ENCODE measurements at places on chromosomes 11 and 22.

- no peak for DNase-seq
Measured at GRCh38 chr11:76560219-76560618, 110.3 kb downstream of the LRRC32 start.

- no peak for DNase-seq
Measured at GRCh38 chr11:120932305-120932915, 91.5 kb upstream of the TBCEL start.

GRCh38 chr11:67649634-67650510 is 658 bp downstream of the ACY3 start:
- no peak for DNase-seq

- no peak for DNase-seq
Measured at GRCh38 chr11:129251067-129251466, 58.9 kb upstream of the ARHGAP32 start.

DNA sequence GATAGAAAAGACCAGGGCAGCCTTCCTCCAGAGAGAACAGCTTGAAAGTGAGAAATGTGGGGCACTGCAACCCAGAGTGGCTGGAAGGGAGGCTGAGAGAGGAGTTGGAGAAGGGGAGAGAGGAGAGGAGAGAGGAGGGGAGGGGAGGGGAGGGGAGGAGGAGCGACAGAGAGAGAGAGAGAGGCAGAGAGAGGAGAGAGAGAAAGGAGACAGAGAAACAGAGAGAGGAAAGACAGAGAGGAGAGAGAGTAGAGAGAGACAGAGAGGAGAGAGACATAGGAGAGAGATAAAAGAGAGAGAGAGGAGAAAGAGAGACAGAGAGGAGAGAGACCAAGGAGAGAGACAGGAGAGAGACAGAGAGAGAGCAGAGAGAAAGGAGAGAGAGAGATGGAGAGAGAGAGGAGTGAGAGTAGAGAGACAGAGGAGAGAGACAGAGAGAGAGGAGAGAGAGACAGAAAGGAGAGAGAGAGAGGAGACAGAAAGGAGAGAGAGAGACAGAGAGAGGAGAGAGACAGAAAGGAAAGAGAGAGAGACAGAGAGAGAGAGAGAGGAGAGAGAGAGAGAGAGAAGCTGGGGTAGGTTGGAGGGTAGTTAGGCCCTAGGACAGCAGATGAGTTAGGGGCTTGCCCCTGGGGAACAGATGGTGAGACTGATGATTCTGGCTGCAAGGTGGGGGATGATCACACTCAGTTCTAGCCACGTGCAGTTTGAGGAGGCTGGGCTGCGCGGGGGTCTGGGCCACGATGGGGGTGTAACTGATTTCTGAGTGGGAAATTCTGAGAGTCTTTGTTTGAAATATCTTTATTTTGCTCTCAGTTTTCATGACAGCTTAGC is 8.5 kb upstream of the SCYL1 start:
- DNase-seq, result peak; percentile 44

DNA sequence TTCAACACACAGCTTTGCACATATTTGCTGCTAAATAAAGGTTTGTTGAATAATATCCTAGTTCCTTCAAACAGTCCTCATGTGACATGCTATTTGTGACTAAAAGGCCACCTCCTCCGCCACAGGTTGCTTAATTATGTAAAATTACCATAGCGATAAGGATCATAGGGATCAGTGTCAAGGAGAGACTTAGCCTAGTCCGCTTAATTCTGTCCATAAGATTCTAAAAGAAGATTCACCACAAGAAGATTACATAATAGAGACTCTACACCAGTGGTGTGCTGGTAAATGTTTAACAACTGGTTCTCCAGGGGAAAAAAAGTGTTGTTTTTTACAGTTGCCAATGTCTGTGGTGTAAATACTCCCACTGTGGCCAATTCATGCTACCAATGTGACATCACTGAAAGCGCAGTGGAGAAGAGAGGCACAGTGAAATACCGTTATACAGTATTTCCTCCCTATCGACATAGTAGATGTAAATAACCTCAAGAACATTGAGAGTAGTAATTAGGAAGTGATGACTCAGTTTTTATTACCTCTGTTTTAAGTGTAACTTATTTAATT is 4.2 kb upstream of the CHRDL2 start:
- DNase-seq, result no peak

- DNase-seq, result no peak
Measured at GRCh38 chr11:113262594-113262993, 51.8 kb upstream of the TTC12 start.

DNA sequence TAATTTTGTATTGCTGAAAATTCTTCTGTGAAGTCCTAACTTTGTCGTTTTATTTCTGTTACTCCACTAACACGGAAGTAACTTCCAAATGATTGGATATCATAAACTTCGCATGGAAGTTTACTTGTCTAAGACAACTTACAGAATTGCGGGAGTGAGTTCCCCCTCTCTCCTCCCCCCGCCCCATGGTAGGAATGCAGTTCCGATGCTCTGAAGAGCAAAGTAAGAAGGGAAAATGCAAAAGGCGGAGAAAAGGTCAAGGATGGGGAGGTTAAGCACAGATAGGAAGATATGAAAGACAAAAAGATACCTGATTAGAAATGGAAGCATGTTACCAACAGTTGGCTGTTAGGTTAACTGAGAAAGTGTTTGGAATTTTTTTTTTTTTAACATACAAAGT is 1.3 kb downstream of the EIF3M start:
- DNase-seq, result no peak

DNA sequence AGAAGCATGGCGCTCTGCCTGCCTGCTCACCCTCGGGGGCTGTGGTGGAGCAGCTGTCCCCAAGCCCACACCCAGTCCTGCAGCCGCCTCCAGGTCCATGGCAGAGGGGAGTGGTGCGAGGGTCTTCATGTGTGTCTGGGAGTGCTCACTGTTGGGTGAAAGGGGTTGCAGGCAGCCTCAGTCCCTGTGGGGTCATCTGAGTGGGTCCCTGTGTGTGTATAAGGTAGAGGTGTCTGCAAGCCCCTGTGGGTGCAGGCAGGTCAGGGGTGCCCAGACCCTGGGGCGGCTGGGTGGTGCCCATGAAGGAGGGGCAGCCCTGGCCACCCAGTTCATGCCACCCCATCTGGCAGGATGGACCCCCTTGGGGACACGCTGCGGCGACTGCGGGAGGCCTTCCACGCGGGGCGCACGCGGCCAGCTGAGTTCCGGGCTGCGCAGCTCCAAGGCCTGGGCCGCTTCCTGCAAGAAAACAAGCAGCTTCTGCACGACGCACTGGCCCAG is 4.9 kb downstream of the ALDH3B1 start:
- no peak for DNase-seq

GRCh38 chr11:5553343-5553742 is 5.0 kb upstream of the OR52H1 start:
- DNase-seq, result no peak

DNA sequence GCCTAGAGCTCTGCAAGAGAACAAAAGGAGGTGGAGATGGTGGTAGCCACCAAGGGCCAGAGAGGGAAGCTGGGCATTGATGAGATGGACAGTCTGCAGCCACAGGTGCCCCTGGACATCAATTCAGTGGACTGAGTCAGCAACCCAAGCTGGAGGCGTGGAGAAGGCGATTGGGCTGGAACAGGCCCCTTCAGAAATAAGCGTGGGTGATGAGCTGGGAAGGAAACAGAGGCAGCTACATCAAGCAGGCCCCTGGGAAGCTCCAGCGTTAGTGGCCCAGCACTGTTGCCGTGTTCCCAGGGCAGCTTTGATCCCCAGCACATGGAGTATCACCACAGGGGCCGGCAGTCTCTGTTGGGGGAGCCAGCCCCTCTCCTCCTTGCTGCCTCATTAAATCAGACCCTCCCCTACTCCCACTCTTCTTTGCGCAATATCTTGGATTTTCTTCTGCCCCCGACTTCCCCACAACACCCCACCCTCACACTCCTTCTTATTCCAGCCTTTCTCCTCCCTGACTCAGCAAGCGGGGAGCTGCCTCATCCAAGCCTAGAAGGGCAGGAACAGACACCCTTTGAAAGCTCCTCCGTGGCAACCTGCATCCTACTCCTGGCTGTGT is 31.7 kb upstream of the OAF start:
- peak; percentile 38 for DNase-seq

DNA sequence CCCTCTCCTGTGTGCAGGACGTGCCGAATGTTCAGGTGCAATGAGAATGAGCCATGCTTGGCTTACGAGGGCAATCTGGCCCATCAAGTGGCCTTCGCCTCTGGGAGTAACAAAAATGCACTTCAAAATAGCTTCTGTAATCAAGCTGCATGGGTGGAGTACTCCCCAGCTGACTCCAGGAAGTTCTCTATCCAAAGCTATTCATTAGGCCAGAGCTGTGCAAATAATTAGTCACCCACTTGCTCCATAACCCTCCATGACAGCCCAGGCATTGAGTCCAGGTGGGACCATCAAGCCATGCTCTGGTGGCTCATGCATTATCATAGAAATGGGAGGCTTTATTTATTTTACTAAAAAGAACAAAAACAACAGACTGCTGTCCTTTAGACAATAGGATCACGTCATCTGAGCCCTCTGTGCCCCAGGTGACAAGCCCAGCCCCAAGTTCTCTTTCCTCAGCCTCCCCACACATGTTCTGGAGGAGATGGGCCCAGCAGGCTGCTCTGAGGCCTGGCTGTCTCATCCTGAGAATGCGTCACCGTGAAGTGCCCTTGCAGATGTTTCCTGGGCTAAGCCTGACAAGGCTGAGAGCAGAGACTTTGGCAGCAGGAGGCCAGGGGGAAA is 244.7 kb downstream of the ETS1 start:
- no peak for DNase-seq

- DNase-seq, result no peak
Measured at GRCh38 chr22:30181459-30182349, 64.9 kb downstream of the LIF start.

- no peak for DNase-seq
Measured at GRCh38 chr11:68643585-68643984, 40.8 kb upstream of the GAL start.

GRCh38 chr11:10927538-10927937 is 69.7 kb upstream of the ZBED5 start:
- DNase-seq, result no peak

DNA sequence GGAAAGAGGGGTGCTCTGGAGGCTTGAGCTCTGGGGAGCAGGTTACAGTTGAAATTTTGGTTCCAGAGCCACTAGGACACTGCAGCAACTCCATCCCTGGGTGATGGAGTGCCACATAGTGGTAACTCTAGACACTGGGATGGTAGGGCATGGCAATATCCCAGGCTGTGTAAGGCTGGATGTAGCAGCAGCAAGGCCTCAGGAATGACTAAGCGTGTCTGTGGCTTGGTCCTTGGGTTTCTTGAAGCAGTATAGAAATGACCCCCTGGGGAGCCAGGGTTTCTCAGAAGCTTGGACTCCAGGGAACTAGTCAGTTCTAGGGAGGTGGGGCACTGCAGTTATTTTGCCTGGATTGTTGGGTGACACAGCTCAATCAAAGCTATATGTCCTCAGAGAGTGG is 8.1 kb downstream of the MS4A4A start:
- no peak for DNase-seq

DNA sequence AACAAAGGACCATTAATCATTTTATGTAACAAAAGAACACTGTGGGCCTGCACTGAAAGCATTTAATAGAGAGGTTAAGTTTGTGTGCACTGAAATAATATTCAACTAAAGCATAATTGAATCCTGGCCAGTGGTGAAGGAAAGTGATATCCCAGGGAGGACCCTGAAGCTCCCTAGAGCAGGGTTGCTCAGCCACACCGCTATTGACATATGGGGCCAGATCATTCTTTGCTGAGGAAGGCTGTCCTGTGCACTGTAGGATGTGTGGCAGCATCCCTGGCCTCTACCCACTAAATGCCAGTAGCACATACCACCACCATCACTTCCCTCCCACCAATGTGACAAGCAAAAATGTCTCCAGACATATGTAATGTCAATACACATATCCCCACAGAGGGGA is 166.1 kb upstream of the MTNR1B start:
- DNase-seq, result no peak

DNA sequence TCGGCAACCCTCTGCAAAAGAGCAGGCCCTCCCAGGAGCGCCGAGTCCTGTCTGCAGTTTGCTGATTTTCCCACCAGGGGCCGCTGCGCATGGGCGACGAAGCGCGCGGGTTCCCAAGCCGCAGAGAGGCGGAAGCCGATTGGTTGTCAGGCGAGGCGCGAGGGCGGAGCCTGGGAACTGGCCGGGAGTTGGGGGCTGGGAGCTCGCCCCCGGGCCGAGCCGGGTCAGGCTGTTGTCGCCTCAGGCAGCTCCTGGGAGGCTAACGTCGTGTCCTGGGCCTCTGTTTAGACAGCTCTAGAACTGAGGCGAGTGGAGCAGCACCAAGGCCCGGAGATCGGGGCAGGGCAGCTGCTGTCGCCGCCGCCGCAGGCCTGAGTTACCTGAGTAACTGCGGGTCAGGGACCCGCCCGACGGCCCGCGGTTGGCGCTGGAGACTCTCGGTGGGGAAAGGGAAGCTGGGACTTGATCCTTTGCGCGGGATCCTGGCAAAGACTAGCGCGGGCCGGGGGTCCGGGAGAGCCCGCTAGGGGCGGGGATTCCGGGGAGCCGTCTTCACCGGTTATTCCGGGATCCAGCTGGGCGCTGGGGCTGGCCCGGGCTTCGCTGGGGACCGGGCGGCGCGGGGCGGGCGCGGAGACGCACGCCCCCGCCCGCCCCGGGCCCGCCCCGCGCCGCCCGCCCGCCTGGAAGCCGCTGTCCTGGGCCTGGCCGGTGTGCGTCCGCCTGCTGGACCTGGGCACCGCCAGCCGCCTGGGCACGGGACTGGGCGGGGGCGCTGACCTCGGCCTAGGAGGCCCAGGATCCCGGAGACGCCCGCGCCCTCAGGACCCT is at the start of gene STIM1:
STIM1 (plus strand) TSS at position 688 of the 831 bp plus-strand sequence. CDS start 607 bp downstream, outside the sequence.
- DNase-seq, result peak; percentile 99

GRCh38 chr22:49998718-49999062 is 13.9 kb downstream of the IL17REL start:
- DNase-seq, result no peak

GRCh38 chr11:105273660-105274280 is 134.2 kb upstream of the CARD18 start:
- no peak for DNase-seq

GRCh38 chr11:68411501-68411991 is 49.0 kb upstream of the PPP6R3 start:
- no peak for DNase-seq

DNA sequence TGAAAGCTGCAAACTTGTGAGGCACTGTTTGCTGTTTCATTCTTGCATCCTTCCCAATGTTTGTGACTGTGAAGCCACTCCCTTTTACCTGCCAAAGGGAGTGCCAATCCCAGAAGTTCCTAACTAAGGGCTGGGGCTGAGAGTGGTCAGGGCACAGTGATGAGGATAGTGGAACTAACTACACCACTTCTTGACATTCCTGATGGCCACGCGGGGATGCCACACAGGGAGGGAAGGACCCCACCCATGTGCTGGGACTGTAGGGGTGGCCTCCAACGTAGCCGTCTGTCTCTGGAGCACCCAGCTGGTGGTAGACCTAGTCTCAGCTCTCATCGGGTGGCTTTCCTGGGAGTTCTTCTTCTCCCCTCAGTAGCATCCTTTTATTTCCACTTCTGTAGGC is 335.5 kb downstream of the CADM1 start:
- no peak for DNase-seq

GRCh38 chr22:42208362-42208761 is 62.1 kb downstream of the TCF20 start:
- DNase-seq, result no peak

- DNase-seq, result no peak
Measured at GRCh38 chr22:47591016-47591415, 828.6 kb downstream of the TBC1D22A start.
